H9 (cell line): ENCODE measurements at places on chromosomes 6 and 20. TPM values are rescaled to one million over a fixed set of nuclear protein-coding genes. Genes with fewer than 3 reads are reported as not detected.

Gene TMEM151B
- total RNA-seq, result 2.4 and 2.7 TPM in 2 replicates

Gene TTI1
- total RNA-seq, result 37.4 and 38.3 TPM in 2 replicates

Gene PTPRT
- total RNA-seq, result 0.07 and 0.13 TPM in 2 replicates

Gene KIF25
- total RNA-seq, result 0.22 and 0.59 TPM in 2 replicates

Gene KCNK16
- total RNA-seq, result not detected in 2 replicates

Gene VWA7
- total RNA-seq, result 2.5 TPM in 2 replicates

Gene GNRH2
- 0.50 and 1.1 TPM in 2 replicates for total RNA-seq

DNA sequence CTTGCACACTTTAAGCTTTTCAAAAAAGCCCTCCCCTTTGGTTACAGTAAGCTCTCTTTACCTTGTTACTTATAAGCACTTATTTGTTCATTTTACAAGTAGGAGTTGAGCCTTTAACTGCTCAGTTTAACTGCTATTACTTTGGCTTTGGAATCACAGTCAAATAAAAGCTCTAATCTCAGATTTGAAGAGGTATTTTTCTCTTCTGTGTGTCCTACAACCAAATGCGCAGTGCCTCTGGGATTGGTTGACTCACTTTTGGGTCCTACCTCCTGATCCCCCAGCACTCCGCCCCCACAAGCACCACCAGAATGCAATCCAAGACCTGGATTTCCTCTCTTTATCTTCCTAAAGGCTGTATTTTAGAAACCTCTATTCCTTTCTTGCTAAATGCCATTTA lies 2.5 kb downstream of the NCOA7 start:
- no peak overlapping the region for H3K4me3 ChIP-seq
- H3K36me3 ChIP-seq, result no peaks in the 10 kb centered on the region; the same call in 2 of the 3 replicates
- H3K27me3 ChIP-seq, result no peaks in the 10 kb centered on the region
- DNase-seq, result no peak

DNA sequence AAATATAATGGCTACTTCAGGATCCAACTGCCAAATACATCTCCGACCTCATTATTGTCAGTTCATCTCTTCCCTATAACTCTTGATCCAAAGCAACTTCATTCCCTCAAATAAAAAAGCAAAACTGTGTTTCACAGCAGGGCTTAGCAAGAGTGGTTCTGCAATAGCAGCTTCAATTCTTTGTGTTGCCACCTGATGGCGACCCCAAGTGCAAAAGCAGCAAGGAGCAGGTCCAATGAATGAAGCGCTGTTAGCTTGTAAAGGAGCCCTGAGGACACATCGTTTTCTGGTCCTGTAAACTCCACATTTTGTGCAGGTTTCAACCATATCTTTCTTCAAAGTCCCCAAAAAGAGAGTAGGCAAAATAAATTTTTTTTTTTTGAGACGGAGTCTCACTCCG lies 19.6 kb downstream of the RTN4IP1 start:
- H3K4me1 ChIP-seq, result peaks cover 9% of the 10 kb centered on the region; the same call in 1 of the 2 replicates
- no peak overlapping the region for H3K4me3 ChIP-seq
- DNase-seq, result peak; percentile 58
- no peaks in the 10 kb centered on the region for H3K27me3 ChIP-seq

- H3K36me3 ChIP-seq, result peaks cover 7% of the 10 kb centered on the region
- H3K27ac ChIP-seq, result no peak overlapping the region
- peaks cover 7% of the 10 kb centered on the region; the same call in 1 of the 2 replicates for H3K4me1 ChIP-seq
- peak; percentile 39 for DNase-seq
- no peak overlapping the region for H3K4me3 ChIP-seq
Observed at GRCh38 chr20:44832724-44833123, 22.4 kb upstream of the RIMS4 start.

GRCh38 chr6:44829836-44830235 lies 442.3 kb downstream of the CDC5L start:
- H3K27ac ChIP-seq, result no peak overlapping the region
- no peaks in the 10 kb centered on the region for H3K27me3 ChIP-seq
- no peaks in the 10 kb centered on the region for H3K36me3 ChIP-seq
- no peak overlapping the region for H3K4me3 ChIP-seq
- H3K4me1 ChIP-seq, result peaks cover 10% of the 10 kb centered on the region; the same call in 1 of the 2 replicates

GRCh38 chr20:53202777-53203176 lies 230.6 kb downstream of the TSHZ2 start:
- no peaks in the 10 kb centered on the region for H3K4me1 ChIP-seq
- H3K27ac ChIP-seq, result no peak overlapping the region
- DNase-seq, result no peak
- H3K27me3 ChIP-seq, result no peaks in the 10 kb centered on the region
- no peak overlapping the region for H3K4me3 ChIP-seq

DNA sequence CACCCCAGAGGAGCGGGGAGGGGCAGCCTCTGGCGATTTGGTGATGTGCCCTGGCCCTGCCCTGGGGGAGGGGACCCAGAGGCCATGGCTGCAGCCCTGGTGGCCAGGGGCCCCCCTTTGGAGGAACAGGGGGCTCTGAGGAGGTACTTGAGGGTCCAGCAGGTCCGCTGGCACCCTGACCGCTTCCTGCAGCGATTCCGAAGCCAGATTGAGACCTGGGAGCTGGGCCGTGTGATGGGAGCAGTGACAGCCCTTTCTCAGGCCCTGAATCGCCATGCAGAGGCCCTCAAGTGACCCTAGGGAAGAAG lies 10.9 kb downstream of the NFKBIL1 start:
- no peak overlapping the region for H3K4me3 ChIP-seq
- no peaks in the 10 kb centered on the region for H3K27me3 ChIP-seq
- peaks cover 39% of the 10 kb centered on the region for H3K36me3 ChIP-seq
- DNase-seq, result no peak
- H3K27ac ChIP-seq, result no peak overlapping the region

- H3K4me1 ChIP-seq, result peaks cover 4% of the 10 kb centered on the region; the same call in 1 of the 2 replicates
- H3K4me3 ChIP-seq, result no peak overlapping the region
- no peaks in the 10 kb centered on the region for H3K36me3 ChIP-seq
- DNase-seq, result no peak
- no peaks in the 10 kb centered on the region for H3K27me3 ChIP-seq
Observed at GRCh38 chr6:139308286-139308916, 16.6 kb upstream of the TXLNB start.

DNA sequence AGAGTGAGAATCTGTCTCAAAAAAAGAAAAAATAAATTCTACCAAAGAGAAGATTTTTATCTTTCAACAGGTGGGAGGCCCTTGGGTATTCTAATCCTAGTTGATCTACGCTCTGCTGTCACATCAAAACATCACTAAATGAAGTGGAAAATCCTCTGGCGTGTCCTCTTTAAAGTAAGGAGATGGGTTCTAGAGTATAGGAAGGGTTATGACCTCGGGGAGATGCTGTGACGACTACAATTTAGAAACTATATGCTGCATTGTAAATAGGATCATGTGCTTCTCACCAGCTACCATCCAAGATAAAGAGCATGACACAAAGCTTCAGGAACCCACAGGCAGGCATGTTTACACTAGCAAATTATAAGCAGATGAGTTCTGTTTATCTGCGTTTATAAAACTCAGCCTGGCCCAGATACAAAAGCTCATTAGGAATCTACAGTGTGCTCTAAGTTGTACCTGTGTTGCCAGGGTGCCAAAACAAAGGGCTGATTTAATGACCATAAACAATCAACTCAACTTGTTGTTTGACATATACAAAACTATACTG lies 197.1 kb upstream of the PLN start:
- H3K27ac ChIP-seq, result no peak overlapping the region
- H3K36me3 ChIP-seq, result 0 out of 3 replicates have a peak, but pooled peaks cover 2% of the 10 kb centered on the region
- no peak for DNase-seq

- H3K4me1 ChIP-seq, result peaks cover 7% of the 10 kb centered on the region; the same call in 1 of the 2 replicates
- H3K4me3 ChIP-seq, result peak overlapping the region; percentile 88
Observed at GRCh38 chr6:18260448-18261106, 3.8 kb downstream of the DEK start.

DNA sequence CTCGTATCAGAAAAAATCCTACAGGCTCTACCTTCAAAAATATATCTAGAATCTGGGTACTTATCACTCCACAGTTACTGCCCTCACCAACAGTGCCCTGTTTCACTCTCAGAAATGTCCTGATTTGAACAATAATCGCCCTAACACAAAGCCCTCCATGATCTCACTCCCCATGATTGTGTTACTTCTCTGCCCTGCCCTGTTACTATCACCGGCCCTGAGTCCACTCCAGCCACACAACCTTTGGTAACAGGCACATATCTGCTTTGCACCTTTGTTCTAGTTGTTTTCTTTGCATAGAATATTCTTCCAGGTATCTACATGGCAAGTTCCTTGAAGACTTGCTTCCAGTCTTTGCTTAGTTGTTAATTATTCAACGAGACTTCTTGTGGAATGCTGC lies 142.0 kb downstream of the ARHGAP18 start:
- H3K36me3 ChIP-seq, result peaks cover 6% of the 10 kb centered on the region
- no peak overlapping the region for H3K27ac ChIP-seq
- DNase-seq, result no peak
- H3K27me3 ChIP-seq, result no peaks in the 10 kb centered on the region

GRCh38 chr6:4909063-4909706 lies 94.7 kb downstream of the RPP40 start:
- H3K36me3 ChIP-seq, result peaks cover 19% of the 10 kb centered on the region; the same call in 2 of the 3 replicates
- no peak for DNase-seq
- H3K4me1 ChIP-seq, result peaks cover 21% of the 10 kb centered on the region
- no peak overlapping the region for H3K27ac ChIP-seq

DNA sequence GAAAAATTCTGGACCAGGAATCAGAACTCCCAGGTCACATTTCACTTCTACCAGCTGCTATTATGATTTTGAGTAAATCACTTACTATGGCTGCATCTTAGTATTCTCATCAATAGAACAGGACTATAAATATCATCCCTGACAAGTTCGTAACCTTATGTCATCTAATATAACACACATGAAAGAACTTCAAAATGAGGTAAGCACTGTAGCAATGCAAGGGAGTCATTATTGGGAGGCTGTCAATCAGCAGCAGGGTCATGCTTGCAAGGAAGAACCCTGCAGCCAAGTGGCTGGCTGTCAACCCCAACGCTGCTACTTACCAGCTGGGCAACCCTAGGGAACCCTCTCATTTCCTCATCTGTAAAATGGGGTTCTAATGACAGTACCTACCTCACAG lies 123.3 kb upstream of the B3GAT2 start:
- H3K27me3 ChIP-seq, result no peaks in the 10 kb centered on the region
- no peak for DNase-seq
- no peak overlapping the region for H3K27ac ChIP-seq
- no peaks in the 10 kb centered on the region; the same call in 2 of the 3 replicates for H3K36me3 ChIP-seq
- no peaks in the 10 kb centered on the region for H3K4me1 ChIP-seq
